ENCODE measurements at places on chromosomes 13 and 19.
A peak's percentile ranks its signal among the peaks of the same experiment; 100 is the strongest.

GRCh38 chr13:38090913-38091312 is 221.3 kb upstream of the TRPC4 start:
- DNase-seq, result peak; percentile 14

DNA sequence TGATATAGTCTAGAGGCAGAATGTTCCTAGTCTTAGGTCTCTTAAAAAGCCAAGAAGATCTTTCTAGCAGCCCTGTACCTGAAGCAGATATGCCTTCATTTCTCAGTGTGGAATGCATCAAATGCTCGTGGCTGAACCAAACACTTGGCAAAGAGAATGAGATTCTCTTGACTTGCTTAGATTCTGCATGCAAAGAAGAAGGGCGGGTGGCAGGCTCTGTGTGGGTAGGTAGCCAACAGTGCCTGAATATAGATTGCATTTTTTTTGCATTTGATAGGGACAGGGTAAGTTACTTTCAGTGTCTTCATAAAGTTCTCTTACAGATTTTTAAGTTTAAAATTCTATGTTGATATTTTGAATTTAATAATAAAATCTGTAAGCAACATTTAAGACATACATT is 27.3 kb downstream of the IFT88 start:
- no peak for DNase-seq

- DNase-seq, result no peak
Measured at GRCh38 chr19:3444695-3445234, 35.6 kb downstream of the SMIM24 start.

GRCh38 chr13:40886017-40886416 is 96.6 kb downstream of the SLC25A15 start:
- no peak for DNase-seq

- no peak for DNase-seq
Measured at GRCh38 chr13:43242040-43242439, 218.7 kb downstream of the DNAJC15 start.

DNA sequence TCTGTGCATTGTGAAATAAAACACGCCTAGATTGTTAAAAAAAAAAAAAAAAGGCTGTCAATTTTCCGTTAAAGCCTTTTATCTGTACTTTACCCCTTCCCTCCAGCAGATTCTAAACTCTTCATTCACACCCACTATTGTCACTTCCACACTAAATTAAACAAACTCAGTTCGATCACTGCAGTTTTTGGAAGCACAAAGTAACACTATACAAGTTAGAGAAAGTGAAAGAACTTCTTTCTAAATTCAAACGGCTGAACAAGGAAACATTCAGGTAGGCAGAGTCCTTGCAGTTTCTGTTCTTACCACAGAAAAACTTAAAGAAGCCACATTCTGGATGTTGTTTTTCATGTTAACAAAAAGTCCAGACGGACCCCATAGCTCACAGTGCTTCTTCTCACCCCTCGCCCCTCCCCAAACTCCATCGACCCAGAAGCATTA is 27.5 kb upstream of the UBE2L5 start:
- peak; percentile 47 for DNase-seq

GRCh38 chr13:108674771-108675170 is 45.4 kb downstream of the MYO16 start:
- no peak for DNase-seq

- no peak for DNase-seq
Measured at GRCh38 chr13:103350147-103350546, 283.9 kb upstream of the SLC10A2 start.

DNA sequence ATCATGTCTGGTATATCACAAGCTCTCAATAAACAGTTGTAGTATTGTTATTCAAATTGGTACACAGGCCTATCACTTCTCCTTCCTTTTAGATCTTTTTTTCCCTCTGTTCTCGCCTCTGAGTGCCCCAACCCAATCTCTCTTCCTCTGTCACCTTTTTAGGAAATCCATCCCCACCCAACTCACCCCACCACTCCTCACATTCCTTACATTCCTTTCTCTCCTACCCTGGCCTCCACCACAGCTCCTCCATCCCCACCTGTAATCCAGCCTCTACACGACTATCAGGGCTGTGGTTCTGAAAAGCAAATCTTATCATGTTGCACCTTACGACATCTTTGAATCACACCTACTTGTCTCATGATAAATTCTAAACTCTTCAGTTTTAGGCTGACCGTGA is 545.4 kb upstream of the GPC6 start:
- no peak for DNase-seq

- no peak for DNase-seq
Measured at GRCh38 chr13:40533072-40533471, 133.4 kb downstream of the FOXO1 start.

- no peak for DNase-seq
Measured at GRCh38 chr19:19540064-19540714, 2.1 kb downstream of the CILP2 start.

GRCh38 chr19:46603195-46603637 is 2.1 kb downstream of the CALM3 start:
- peak; percentile 37 for DNase-seq

GRCh38 chr13:54110597-54110996 is 1082.0 kb downstream of the OLFM4 start:
- no peak for DNase-seq

DNA sequence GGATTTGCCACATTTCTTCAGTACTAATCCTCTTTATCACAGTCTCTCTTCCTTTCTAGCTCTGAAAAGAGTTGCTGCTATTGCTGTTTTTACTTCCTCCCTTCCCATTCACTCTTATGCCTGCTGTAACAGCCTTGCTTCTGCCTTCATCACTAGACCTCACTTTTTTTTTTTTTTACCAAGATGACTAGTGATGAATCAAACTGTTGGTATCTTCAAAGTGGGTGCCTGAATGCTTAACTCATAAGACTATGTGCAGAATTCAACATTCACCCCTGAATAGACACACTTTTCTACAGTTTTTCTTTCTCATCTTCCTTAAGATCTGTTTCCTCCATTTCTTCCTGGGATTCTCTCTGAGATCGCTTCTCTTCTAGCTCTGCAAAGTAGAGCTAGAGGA is 217.2 kb upstream of the HTR2A start:
- DNase-seq, result no peak

GRCh38 chr19:44955505-44956439 is 592 bp downstream of the CLPTM1 start:
- DNase-seq, result no peak

DNA sequence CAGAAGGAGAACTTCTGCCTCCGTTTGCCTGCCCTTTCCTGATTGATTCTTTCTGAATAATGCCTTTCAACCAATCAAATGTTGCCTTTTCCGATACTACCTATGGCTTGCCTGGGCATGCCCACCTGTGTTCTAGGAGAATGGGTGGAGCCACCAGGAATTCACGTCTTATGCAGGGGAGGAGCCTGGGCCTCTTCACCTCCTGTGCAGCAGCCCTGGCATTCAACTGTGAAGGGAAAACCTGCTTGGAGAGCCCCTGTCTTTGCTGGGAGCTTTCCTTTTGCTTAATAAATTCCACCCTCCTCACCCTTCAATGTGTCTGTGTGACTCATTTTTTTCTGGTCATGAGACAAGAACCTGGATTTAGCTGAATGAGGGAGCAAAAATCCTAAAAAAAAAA is 730.7 kb downstream of the UQCRFS1 start:
- no peak for DNase-seq

GRCh38 chr13:111846391-111847159 is 220.4 kb upstream of the SOX1 start:
- peak; percentile 71 for DNase-seq

DNA sequence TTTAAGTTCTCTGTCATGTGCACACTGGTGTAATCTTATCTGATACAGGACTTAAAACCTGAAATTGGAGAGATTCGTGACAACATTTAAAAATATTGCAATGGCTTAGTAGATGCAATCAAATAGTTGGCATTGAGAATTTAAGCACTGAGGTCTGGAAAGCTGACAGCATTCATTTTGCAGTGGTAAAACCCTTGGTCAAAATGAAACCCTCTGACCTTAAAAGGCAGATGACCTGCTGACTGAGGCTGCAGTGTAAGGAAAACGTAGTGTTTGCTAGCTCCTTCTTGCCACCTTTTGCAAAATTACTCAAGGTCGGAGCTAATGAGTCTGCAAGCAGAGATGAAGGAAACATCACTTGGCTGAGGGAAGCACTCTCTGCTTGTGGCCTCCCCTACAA is 150.6 kb downstream of the KCTD12 start:
- no peak for DNase-seq

GRCh38 chr19:5337708-5338655 is 2.6 kb downstream of the PTPRS start:
- DNase-seq, result no peak

- no peak for DNase-seq
Measured at GRCh38 chr13:19605161-19605955, 28.1 kb upstream of the MPHOSPH8 start.

- peak; percentile 38 for DNase-seq
Measured at GRCh38 chr13:46165485-46166223, 16.3 kb downstream of the LCP1 start.

DNA sequence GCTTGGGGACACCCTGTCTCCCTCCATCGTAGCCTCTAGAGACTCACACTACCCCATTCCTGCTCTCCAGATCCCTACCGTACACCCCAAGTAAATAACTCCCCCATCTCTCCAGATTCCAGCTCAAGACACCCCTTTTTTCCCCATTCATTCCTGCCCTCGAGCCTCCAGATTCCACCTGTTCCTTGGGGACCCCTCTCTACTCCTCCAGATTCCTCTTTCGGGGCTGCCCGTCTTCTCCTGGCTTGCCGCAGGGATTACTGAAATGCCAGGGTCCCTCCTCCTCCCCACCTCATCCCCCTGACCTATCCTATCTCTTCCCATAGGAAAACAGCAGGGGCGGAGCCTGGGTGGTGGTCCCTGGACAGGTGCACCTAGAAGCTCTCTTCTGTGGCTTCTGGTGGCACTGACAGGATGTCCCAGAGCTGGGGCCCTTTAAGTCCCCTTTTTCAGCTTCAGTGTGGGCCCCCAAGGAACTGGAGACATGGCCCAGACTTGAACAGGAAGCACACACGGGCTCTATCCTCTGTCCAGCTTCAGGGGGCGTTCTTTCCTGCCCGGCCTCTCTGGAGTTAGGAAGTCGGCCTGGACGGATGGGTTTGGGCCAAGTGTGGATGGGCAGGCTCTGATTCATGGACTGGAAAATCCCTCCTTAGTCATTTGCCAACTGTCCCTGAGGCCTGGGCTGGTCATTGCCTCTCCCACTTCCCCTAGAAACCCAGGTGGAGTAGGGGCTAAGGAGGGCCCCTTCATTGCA is 1.2 kb downstream of the ZSWIM4 start:
- peak; percentile 35 for DNase-seq

GRCh38 chr19:50365434-50366306 is at the start of gene NAPSA:
Gene NAPSA, minus strand, starts transcription at chr19:50365639. Its CDS starts 18 bp downstream, at chr19:50365621.
- no peak for DNase-seq

DNA sequence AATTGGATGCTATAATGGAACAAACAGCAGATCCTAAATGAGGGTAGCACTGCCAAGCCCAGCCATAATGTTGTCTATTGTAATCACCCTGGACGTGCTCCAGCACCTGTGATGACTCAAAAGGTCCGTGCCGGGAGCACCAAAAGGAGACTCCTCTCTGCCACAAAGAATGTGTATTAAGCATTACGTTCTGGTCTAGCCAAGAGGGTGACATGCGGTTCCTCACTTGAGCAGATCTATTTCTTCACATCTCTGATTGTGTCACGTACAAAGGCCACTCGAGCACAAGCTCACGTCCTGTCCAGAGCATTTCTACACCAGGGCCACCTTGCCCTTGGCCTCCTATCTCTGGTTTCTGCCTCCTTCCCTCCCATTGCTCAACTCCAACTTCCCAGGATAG is 219.9 kb upstream of the IRS2 start:
- DNase-seq, result no peak

GRCh38 chr19:33245948-33246708 is 20.5 kb upstream of the SLC7A10 start:
- DNase-seq, result peak; percentile 32

DNA sequence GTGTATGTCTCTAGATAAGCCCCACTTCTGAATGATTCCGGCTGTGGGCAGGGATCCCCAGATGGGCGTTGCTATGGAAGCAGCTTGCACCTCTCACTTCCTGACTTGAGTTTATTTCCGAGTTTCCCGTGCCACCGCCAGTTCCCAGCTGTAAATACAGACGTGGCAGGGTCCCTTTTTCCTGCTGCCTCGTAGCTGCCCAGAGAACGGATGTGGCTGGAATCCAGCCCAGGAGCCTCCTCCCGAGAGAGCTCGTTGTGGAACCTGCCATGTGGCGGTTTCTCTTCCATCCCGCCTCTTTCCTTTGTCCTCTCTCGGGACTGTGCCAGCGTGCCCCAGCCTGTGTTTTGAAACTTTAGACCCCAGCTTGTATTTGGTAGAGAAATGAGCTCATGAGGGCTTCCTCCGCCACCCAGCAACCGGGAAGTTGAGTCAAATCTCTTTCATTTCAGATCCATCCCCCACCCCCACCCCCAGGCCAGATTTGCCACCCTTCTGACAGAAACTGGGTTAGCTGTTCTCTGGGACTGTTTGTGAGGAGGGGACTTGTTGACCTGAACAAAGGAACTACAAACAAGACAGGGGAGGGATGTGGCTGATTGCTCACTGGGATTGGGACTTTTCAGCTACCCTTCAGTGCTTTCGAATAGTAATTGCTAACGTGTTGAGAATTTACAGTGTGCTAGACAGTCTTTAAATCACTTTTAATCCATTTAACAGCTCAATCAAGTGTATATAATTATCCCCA is 96.6 kb downstream of the SIPA1L3 start:
- peak; percentile 78 for DNase-seq

GRCh38 chr19:53826876-53827275 is 2.8 kb upstream of the NLRP12 start:
- no peak for DNase-seq

GRCh38 chr19:31418055-31418454 is 68.8 kb upstream of the TSHZ3 start:
- DNase-seq, result no peak

DNA sequence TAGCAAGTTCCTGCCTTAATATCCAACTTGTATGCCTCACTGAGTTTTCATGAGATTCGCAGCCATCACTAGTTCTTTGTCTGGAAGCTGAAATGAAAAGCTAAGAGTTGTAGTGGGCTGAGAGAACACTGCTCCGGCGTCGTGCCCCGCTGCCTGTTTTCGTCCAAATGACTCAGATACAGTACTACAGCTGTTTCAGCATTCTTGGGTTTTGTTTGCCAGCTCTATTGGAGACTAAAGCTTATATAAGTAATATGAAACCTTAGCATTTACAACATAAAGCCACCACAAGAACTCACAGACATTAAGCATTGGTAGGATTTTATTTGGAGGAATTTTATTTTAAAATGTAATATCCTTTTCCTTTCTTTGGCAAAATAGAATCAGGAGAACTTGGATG is 299.7 kb downstream of the DLEU7 start:
- DNase-seq, result no peak
